ENCODE measurements at places on chromosomes 4 and X.

GRCh38 chr4:38669208-38669607 lies 5.2 kb downstream of the KLF3 start:
- no peak for DNase-seq

DNA sequence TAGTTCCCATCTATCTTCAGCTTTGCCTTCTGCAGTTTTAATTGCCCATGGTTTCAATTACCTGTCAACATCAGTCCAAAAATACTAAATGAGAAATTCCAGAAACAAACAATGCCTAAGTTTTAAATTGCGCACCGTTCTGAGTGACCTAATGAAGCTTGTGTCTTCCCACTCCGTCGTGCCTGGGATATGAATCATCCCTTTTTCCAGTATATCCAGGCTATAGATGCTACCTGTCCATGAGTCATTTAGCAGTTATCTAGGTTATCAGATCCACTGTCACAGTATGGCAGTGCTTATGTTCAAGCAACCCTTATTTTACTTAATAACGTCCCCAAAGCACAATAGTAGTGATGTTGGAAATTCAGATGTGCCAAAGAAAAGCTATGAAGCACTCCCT lies 363.6 kb upstream of the FAM241A start:
- DNase-seq, result no peak

DNA sequence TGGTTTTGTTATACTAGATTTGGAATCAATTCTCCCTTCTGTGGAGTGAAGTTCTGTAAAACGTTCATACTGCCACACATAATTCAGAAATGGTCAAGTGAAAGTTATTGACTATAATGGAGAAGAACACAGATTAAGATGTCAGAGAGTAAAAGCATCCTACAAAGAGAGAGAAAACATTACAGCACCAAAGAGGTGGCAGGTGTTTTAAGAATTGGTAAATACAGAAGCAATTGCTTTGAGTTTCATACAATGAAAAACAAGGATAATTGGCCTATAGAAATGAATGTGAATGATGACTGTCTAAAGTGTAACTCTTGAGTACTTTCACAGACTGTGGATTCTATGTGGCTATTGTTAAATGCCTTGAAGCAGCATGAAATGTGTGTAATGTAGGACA lies 435.6 kb upstream of the SMIM31 start:
- no peak for DNase-seq

DNA sequence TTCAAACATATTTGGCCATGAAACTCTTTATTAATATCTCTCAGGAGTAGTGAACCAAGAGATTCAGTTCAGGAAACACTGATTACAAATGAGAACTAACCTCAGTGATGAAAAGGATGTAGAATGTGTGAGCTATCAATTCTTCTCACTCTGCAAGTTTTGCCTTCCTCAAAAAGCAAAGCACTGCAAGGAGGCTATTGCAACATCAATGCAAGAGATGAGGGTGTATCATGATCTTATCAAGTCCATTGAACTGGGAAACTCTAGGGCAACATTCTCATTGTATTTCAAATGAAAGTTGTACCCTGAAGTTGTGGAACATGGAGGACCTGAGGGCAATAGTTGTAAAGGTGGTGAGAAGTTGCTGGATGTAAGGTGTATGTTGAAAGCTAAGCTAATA lies 56.4 kb upstream of the VEGFC start:
- DNase-seq, result no peak

DNA sequence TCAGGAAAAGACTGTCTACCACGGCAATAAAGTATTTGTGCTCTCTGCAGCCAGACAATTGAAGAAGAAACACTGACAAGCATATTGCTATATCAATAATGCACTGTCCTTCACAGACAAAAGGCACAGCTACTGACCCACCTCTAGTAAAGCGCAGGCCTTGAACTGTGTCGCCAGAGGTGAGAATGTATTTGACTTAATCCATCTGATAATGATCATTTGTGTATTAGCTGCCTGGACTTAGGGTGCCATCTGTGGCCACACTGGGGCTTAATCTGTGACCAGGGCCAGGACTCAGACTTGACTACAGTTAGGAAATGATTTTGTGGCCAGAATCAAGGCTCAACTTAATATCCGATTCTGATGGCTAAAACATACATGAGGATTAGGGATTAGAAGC lies 260.4 kb downstream of the SMARCA1 start:
- DNase-seq, result no peak

GRCh38 chrX:120791013-120791643 lies 84.5 kb downstream of the CT47B1 start:
- DNase-seq, result no peak

DNA sequence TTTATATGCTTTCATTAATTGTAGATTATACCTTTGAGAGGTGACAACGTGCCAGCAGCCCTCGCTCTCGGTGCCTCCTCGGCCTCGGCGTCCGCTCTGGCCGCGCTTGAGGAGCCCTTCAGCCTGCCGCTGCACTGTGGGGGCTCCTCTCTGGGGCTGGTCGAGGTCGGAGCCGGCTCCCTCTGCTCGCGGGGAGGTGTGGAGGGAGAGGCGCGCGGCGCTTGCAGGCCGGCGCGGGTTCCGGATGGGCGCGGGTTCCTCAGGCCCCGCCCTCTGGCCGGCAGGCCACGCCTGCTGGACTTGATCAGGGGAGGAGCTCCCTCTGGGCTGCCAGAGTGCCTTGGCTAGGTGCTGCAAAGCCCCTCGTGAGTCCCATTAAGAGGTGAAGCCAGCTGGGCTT lies 321.1 kb upstream of the PCDH18 start:
- peak; percentile 7 for DNase-seq

DNA sequence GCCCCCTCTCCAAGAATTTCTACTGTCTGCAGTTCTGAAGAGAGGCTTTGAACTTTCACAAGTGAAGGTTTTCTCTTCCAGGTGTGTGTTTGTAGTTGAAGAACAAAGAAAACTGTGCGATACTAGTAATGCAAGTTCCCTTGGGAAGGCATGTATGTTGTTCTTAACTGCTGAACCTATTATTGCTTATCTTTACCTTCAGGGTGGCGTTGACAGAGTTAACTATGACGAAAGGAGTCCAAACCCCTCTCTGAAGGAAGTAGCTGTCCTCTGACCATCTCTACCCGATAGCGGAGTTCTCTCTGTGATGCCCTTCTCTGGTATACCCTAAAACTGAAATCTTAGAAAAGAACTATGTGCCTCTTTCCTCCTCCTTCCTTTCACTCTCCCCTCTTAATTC lies 79.9 kb downstream of the TSPAN7 start:
- no peak for DNase-seq
